ENCODE measurements at places on chromosomes 7 and 10.

DNA sequence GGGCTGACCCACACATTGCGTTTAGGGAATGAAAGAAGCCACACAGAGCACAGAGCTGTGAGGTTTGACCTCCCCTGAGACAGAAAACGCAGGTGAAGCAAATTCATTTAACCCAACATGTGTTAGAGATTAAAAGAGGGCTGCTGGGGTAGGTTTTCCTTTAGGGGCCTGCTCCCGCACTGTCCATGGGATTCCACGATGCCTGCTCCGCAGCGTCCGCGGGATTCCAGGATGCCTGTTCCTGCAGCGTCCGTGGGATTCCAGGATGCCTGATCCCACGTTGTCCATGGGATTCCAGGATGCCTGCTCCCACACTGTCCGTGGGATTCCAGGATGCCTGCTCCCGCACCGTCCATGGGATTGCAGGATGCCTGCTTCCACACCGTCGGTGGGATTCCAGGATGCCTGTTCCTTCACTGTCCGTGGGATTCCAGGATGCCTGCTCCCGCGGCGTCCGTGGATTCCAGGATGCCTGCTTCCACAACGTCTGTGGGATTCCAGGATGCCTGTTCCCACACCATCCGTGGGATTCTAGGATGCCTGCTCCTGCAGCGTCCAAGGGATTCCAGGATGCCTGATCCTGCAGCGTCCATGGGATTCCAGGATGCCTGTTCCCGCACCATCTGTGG, 78.7 kb downstream of the VIPR2 start:
- no peak for DNase-seq

- DNase-seq = no peak
Observed at GRCh38 chr7:87148332-87148955, 3.8 kb upstream of the DMTF1 start.

DNA sequence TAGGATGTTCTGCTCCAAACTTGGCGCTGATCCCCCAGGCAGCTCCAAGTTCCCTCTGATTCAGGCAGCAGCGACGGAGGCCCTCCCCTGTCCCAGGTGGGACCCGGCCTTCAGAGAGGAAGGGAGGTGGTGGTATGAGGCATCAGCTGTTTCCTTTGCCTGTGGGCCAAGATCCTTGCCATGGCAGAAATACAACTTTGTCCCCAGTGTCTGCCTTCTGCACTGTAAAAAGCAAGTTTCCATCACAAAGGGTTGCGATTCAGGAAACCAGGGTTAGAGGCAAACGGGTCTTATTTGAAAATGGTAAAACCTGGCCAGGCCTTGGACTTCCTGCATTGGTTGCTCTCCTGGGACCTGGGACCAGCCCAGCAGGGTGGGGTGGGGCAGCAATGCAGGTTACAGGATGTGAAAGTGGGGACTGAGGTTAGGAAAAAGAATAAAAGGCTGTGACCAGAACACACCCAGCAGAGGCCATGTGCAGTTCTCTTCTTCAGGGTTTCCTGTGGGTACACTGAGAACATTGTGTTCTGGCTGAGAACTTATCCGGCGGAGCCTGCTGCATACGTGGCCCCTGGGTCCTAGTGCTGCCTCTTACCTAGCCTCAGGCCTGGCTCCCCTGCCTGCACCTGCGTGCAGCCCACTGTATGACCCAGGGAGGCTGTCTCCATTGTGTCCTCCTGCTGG, 25.1 kb upstream of the DDIT4 start:
- DNase-seq = peak; percentile 76

DNA sequence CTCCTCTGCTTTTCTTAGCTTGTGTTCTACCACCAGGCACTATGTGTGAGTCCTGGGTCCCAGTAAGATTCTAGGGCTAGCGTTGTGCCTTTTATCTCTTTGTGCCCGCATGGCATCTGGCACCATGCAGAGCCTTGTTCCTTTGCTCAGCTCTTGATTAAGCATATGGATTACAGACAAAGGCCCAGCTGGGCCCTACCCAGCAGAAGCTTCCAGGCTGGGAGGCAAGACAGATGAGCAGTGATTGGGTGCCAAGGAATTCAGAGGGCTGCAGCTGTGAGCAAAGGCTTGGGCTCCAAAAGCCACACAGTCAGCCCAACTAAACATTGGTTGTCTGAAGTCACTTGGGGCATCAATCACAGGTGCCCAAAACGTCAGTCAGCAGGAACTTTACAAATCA, 2.0 kb downstream of the ACSM6 start:
- no peak for DNase-seq

GRCh38 chr10:60497364-60497763, 107.7 kb upstream of the ANK3 start:
- DNase-seq = no peak

- DNase-seq = no peak
Observed at GRCh38 chr10:51654918-51655317, 44.5 kb downstream of the CSTF2T start.

- no peak for DNase-seq
Observed at GRCh38 chr7:152366662-152367061, 69.1 kb downstream of the KMT2C start.

- DNase-seq = no peak
Observed at GRCh38 chr10:70974351-70974901, 86.1 kb upstream of the PCBD1 start.

DNA sequence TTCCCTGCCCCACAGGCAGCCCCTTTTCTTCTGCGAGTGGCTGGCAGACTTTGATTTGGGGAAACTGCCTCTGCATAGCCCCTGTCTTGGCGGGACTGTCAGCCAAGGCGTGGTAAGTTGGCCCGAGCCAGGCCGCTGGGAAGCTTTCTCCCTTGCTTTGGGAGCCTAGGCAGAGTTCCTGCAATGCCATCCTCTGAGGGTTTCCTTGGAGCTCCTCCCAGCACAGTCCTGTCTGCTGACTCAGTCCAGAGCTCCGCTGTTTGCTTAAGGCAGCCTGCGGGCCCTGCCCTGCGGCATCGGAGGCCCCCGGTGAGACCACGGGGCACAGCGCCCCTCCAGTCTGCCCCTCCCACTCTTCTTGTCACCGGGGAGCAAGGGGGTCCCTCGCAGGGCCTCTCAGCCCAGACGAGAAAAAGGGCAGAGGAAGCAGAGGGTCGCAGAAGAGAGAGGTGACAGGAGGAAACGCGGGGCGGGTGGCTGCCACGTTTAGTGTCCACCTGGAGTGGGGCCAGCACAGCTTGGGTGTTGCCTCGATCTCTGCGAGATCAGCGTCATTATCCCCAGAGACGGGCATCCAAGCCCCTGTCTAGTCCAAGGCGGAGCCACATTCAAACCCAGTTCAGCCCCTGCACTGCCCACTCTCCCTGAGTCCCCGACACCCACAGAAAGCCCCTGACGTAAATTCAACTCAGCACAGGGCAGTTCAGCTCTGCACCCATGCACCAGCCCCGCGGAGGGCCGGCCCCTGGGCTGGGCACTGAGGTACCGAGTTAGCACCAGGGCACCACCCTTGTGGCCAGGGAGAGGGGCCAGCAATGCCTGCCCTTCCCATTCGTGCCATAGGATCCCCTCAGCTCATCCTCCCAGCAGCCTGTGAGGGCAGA, 59.0 kb upstream of the CHST15 start:
- DNase-seq = no peak

DNA sequence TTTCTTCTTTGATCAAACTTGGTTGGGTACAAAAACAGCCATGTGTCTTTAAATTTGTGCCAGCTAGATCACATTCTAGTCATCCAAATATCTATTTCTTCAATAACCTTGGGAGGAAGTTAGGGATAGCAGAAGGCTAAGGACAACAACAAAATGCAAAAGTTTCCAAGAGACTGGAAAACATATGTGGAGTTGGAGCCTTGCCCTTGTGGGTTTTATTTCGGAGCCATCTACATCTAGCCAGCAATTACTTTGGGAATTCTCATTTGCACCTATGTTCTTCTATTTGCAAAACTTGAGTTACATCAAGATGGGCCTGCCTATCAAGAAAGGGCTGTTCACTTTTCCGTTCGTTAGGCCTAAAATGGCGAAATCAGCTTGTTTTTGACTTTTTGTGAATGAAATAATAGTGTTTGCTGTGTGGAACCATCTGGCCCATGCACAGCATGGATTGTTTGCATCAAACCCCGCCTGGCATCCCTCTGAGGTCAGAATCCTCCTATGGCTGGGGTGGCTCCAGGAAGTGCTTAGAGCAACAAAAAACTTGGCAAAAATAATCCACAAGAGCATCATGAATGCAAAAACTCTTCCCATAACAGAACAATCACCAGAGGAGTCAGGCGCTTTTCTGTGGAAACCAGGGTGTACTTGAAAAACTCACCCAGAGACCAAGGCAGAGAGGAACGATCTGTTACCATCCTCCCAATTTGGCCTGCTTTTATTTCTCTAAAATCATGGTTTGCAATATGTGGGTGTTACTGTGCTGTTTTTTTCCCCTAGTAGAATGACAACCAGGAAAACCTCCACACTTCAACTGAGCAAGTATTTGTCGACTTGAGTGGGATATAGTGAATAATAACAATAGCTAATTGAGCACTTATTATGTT, 36.2 kb upstream of the XPNPEP1 start:
- no peak for DNase-seq

DNA sequence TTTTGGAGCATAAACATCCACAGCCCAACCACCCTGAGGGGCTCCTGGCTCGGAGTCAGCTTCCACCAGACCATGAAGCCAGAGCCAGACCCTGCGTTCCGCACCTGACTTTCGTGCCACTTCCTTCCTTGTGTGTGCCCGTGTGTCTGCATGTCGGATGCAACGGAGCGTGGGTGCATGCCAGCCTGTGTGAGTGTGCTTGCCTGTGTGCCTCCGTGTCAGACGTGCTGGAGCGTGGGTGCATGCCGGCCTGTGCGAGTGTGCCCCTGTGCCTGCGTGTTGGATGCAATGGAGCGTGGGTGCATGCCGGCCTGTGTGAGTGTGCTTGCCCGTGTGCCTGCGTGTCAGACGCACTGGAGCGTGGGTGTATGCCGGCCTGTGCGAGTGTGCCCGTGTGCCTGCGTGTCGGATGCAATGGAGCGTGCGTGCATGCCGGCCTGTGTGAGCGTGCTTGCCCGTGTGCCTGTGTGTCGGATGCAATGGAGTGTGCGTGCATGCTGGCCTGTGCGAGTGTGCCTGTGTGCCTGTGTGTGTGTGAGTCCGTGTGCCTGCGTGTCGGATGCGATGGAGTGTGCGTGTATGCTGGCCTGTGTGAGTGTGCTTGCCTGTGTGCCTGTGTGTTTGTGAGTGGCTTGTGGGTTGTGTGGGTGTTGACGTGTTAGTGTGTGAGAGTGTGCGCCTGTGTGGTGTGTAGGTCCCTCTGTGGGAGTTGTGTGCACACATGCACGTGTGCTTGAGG, 28.1 kb upstream of the KNDC1 start:
- DNase-seq = no peak

GRCh38 chr7:115731796-115732471, 298.6 kb downstream of the TFEC start:
- DNase-seq = no peak

- DNase-seq = no peak
Observed at GRCh38 chr10:70191972-70192305, 21.6 kb upstream of the SAR1A start.

Measured in activated T-cell treated with anti-CD3 and anti-CD28 coated beads, Interleukin-2, amount 50 U/mL, for 72 hours (primary cell).